ENCODE measurements at places on chromosomes 11 and 22.

GRCh38 chr11:14971865-14972580 lies at the start of gene CALCA:
Gene CALCA (minus strand): TSS chr11:14972351. CDS start chr11:14971192, 1,159 bp downstream.
- peak; percentile 34 for DNase-seq

DNA sequence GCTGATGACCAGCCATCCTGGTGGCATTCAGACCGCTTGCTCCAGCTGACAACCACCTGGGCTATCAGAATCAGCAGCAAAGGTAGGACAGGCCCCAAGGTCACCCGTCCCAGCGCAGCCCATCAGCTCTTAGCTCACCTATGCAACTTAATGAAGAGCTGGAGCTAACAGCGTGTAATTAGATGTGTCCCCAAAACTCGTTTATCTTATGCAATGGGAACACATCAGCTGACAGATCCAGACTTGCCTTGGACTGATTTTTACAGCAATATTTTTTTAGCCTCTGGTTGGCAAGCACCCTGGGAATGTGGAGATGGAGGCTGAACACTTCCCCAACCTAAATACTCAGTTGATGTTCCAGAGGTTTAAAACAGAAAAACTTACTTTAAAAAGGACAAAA lies 76.0 kb downstream of the PACSIN2 start:
- DNase-seq = no peak

DNA sequence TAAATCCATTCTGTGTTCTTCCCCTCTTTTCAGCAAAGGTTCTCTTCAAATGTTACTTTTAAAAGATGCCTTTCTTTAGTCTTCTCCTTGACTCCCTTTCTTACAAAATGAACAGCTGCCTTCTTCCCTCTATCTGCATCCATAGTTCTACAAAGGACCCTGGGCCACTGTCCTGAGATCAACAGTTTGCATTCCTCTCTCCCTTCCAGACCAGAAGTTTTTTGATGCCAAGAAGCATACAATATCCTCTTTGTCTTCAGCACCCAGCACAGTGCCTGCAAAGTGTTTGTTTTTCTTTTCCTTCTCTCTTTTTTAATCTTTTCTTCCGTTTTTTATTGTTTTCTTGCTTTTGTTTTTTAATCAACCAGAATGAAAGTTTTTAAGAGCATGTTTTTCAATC lies 183.5 kb upstream of the SNX19 start:
- no peak for DNase-seq

GRCh38 chr11:73170140-73170539 lies 28.0 kb upstream of the FCHSD2 start:
- no peak for DNase-seq

GRCh38 chr11:119307219-119307618 lies 9.7 kb downstream of the MCAM start:
- no peak for DNase-seq

GRCh38 chr22:36644333-36644757 lies 59.2 kb downstream of the CACNG2 start:
- DNase-seq = no peak

DNA sequence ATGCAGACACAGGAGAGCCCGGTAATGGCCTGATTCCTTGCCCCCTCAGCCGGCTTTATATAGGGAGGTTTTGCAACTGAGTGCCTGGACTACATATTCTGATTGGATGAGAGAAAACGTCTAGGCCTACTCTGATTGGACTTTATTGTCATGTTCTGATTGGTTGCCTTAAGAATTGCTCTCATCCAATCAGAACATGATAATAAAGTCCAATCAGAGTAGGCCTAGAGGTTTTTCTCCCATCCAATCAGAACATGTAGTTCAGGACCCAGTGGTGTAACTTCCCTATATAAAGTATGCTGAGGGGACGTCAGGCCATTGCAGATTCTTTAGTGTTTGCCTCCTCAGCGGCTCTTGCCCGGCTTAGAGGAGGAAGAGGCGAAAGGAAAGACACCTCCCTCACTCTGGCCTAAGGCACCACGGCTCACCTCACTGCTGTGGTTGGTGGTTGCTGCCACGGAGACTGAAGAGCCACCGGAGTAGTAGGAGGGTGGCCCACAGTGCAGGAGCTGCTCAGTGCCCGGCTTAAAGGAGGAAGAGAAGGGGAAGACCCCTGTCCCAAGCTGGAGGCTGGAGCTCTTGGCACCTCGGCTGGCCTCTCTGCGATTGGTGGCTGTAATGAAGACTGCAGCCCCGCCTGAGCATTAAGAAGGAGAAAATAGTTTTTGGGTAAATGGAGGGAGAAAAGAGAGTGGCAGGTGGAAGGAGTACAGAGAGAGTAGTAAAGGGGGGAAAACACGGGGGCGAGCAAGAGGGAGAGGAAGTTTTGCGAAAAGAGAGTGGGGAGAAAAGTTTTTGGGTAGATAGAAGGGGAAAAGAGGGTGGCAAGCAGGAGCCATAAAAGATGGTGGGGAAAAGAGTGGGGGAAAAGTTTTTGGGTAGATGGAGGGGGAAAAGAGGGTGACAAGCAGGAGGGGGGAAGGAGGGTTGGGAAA lies 116.7 kb upstream of the SERPIND1 start:
- no peak for DNase-seq

DNA sequence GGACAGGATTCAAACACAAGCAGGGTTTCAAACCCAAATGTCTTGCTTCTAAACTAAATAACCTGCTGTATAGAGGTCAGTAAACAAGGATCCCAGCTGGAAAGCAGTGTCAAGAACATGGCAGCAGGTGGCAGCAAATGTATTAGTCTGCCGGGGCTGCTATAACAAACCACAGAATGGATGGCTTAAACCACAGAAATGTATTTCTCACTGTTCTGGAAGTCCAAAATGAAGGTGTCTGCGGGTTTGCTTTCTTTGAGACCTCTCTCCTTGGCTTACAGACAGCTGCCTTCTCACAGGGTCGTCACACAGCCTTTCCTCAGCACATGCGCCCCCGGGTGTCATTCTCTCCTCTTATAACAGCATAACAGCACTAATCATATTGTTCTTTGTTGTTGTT lies 65.1 kb upstream of the LRRC55 start:
- no peak for DNase-seq

- DNase-seq = no peak
These were observed 188.2 kb upstream of the ANO3 start for GRCh38 chr11:26143566-26144290.

- no peak for DNase-seq
These were observed 5.1 kb upstream of the ARFGAP3 start for GRCh38 chr22:42862045-42862734.

DNA sequence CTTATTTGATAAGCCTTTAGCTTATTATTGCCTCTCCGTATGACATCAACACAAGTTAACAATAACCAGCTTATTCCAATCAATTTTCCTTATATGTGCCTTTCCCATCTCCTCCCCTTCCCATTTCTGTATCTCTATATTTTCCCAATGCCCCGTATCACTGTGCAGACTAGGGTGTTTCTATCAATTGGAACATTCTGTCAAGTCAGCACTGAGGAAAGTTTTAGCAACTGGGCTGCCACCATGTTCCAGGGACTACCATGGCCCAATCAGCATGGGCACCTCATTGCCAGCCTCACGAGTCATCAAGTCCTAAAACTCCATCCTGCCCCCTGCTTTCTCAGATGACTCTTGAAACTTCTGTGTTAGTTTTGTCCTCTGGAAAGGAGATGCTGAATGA lies 973.1 kb upstream of the CNTN5 start:
- DNase-seq = no peak

- peak; percentile 93 for DNase-seq
These were observed 4.4 kb downstream of the INS start for GRCh38 chr11:2156416-2157182.

DNA sequence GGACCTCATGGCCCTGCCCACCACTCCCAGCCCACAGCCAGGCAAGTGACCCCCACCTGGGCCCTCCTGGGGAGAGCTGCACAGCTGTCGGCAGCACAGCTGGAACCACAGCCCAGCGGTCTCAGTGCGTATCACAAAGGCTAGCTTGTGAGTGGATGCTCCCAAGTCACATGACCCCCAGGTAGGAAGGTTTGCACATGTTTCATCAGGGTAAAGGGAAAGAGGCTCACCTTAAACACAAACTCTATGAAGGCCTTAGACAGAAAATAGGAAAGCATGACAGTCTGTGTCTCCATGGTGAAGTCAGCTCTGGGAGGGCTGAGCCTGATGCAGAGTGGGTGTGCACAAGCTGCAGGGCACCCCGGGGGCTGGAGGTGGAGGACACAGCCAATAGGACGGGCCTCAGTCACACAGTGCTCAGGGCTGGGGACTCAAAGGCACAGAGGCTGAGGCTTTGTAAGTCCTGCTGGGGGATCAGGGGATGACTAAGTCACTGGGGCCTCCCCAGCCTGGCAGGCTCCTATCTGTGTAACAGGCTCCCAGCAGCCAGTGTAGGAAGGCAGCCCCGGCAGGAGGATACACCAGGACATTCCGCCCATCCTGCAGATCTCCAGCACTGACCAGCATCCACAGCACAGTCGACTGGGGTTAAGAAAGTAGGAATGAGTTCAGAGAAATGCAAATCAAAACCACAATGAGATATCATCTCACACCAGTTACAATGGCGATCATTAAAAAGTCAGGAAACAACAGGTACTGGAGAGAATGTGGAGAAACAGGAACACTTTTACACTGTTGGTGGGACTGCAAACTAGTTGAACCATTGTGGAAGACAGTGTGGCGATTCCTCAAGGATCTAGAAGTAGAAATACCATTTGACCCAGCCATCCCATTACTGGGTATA lies 22.0 kb downstream of the CELSR1 start:
- no peak for DNase-seq

DNA sequence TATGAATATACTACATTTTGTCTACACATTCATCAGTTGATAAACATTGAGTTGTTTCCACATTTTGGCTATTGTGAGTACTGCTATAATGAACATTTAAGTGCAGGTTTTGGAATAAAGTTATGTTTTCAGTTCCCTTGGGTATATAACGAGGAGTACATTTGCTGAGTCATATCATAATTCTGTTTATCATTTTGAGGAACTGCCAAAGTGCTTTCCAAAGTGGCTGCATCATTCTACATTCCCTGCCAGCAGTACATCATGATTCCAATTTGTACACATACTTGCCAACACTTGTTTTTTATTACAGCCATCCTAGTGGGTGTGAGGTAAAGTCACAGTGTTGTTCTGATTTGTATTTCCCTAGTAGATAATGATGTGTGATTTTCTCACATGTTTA lies 1458.6 kb upstream of the TENM4 start:
- no peak for DNase-seq

- DNase-seq = no peak
These were observed 89.8 kb upstream of the LIN7C start for GRCh38 chr11:27596388-27596787.

DNA sequence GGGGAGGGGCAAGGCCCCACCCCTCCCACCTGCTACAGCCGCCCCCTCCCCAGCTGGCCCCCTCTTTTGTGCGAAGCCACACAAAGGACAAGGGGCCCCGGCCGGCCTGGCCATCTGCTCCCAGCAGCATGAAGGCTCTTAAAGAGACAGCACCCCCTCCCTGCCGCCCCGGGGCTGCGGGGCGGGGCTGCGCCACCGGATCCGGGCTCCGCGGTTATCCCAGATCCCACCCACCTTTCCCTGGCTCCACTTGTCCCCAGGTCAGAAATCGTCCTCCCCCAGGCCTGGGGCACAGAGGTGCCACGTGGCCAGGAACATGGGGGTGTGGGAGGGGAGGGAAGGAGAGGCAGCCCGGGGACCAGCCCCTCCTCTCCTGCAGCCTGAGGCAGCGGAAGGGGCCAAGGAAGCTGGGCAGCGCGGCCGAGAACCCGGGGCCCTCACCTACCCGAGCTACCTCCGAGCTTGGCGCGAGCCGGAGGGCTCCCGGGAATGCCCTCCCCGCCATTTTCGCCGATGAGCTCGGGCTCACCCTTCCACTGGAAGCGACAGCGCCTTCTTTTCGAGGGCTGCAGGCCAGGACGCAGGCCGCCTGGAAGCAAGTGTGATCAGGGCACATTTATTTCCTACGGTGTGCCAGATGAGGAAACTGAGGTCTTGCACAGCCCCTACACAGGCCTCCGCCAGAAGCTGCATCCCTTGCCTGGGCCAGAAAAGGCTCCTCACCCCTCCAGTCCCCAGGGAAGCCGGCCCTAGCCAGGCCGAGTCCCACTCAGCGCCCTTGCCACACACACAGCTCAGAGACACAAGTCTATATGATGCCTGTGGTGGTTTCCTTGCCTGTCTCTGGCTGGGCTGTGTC lies 2.5 kb upstream of the RCOR2 start:
- no peak for DNase-seq

- no peak for DNase-seq
These were observed 2.8 kb upstream of the AMPD3 start for GRCh38 chr11:10452211-10452767.

GRCh38 chr22:17100621-17101020 lies 15.8 kb downstream of the IL17RA start:
- DNase-seq = no peak

GRCh38 chr22:43400449-43400848 lies 11.4 kb upstream of the MPPED1 start:
- peak; percentile 54 for DNase-seq

DNA sequence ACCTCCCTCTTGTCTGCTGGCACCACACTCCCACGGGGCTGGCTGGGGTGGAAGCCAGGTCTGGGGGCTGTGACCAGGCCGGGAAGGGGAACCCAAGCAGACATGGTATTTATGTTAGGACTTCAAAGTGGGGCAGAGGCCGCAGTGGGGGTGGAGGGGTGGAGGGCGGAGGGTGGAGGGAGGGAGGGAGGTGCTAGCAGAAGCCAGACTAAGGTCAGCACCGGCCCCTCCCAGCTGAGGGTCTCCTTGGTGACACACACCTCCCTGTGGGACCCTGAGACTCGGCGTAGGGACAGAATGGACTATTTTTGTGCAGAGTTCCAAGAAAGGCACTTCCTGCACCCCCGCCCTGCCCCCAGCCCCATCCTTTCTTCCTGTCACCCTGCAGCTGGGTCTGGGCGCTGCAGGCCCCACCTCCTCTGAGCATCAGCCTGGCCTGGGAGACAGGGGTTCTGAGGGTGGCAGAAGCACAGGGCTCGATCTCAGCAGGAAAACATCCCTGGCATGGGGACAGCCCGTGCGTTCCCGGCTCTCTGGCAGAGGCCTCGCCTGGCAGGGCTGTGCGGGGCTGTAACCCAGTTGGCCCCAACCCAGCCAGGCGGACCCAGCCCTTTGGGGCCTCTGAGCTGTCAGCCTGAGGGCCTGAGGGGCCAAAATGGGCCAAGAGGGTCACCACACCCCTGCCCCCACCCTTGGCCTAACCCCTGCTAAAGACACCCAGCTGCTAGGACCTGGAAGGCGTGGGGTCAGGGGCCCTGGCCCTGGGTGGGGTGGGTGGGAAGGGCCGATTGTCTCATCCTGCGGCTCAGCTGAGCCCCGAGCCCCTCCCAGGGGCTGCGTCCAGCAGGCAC lies 9.6 kb upstream of the CD248 start:
- no peak for DNase-seq

GRCh38 chr11:58807343-58807742 lies 37.2 kb downstream of the GLYATL2 start:
- DNase-seq = no peak
